ENCODE measurements at places on chromosomes 4 and X.

DNA sequence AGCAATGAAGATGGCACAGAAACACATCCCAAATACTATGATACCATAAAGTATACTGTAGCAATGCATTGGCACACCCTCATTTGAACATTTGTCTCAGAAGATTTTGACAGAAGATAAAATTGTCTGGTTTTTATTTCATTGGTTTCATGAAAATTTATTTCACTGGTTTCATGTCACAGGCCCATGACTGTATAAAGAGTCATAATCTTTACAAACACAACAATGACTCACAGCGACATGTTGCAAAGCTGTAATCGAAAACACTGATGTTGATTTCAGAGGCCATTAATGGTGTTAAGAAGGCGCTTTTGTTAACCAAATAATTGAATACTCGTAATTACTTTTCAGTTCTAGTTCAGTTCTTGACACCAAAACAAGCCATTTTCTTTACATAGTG lies 8.1 kb upstream of the DTHD1 start:
- DNase-seq = no peak

GRCh38 chr4:110099638-110100037 lies 98.8 kb downstream of the ELOVL6 start:
- no peak for DNase-seq

DNA sequence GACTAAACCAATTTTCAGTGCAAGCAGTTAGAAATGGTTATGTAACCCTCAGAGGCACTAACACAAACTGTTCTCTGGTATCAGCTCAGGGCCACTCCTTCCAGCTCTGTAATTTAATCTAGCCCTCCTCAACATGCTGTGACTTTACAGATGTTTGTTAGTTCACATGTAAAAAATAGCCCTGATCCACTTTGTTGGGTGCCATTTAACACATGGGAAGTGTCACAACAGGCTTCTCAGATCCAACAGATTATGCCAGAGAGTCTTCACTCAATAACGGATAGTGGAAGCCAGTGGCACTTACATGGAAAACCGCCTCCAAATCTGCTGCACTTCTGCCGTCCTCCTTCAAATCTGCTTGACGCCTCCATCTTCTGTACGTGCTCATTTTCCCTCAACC lies 51.6 kb downstream of the ATP8A1 start:
- no peak for DNase-seq

DNA sequence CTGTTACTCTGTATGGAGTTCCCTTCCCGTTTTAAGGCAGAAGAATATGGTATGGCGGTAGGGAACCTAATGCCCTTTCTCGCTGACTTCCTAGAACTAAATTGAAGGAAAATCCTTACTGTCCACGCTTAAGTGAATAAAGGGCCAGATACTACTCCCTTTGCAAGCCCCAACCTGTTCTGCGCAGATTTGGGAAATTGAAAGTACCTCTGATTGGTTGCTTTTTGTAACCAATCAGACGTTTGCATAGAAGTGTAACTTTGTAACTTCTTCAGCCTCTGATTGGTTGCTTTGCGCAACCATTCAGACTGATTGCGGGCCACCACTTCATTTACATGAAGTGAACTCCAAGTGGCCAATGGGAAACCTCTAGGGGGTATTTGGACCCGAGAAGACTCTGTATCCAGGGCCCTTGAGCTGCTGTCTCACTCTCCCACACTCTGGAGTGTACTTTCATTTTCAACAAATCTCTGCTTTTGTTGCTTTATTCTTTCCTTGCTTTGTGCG lies 1.2 kb upstream of the TMEM33 start:
- DNase-seq = no peak

GRCh38 chrX:45400027-45400779 lies 199.5 kb upstream of the DIPK2B start:
- no peak for DNase-seq

DNA sequence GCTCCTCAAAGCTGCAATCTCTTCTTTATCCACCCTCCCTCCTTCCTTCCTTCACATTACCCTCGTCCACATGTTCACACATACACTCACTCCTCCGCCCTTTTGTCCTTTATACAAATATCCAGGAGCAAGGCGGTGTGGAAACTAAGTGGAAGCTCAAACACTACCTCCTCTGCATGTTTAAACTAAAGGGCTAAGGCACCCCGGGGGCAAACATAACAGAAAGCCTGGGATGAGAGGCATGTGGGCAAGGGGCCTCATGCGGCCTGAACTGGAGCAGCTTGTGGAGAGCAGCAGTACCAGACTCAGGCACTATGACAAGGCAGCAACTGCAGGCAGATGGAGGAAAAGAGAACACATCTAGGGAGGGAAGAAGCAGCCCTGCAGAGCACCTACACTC lies 9.5 kb downstream of the MAB21L2 start:
- no peak for DNase-seq

DNA sequence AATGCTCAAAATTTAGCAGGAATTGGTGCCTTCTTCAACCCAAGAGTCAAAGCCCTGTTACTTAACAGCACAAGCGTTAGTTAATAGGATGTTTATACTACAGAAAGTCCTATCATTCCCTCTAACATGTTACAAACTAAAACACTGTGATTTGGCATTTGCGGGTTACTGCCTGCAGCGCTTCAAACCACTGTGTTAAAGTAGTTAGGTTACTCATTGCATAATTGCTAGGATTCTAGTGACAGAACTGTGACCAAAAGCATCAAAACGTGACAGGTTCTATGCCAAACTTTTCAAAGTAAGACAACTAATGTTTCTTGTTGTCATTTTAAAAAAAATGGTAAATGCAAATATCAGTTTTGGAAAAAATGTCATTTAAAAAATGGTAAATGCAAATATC lies 442.8 kb upstream of the ZFP42 start:
- DNase-seq = no peak

DNA sequence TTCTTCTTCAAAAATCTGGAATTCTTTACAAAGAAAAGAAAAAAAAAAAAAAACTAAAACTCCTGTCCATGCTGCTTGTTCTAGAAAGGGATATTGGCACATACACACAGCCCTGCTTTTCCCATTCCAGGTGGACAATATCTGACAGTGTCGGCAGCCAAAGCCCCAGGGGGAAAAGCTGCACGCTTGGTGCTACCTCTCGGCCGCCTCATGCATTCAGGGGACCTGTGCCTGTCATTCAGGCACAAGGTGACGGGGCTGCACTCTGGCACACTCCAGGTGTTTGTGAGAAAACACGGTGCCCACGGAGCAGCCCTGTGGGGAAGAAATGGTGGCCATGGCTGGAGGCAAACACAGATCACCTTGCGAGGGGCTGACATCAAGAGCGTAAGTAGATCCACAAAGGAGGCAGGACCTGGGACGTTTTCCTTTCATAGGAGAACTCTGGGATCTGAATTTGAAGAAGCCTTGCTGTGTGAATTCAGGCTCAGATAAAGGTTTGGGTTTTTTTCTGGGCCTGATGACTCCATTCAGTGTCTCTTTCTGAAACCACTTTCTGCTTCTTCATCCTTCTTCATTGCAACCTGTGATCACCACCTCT lies 71.9 kb downstream of the NPNT start:
- no peak for DNase-seq

GRCh38 chr4:139900964-139901376 lies 235.4 kb downstream of the MGST2 start:
- DNase-seq = no peak
